Kidney (tissue), 22 donors: ENCODE measurements at places on chromosomes 6 and 20. TPM values are rescaled to one million over a fixed set of nuclear protein-coding genes. Genes with fewer than 3 reads are reported as not detected.

DNA sequence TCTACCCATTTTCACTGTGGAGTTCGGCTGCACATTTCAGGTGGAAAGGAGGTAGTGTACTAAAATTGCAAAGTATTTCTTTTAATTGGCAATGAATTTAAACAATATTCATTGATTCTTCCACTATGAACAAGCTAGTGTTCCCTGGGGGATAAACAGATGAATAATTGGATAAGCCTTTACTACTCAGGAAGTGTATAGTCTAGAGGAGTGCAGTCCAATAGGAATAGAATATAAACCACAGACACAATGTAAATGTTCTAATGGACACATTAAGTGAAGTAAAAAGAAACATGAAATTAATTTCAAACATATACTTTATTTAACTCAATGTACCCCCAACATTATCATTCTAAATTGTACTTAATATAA is 28.7 kb downstream of the SGK1 start:
- DNase-seq = no peak
- no peak overlapping the region for H3K27ac ChIP-seq
- no peaks in the 10 kb centered on the region for H3K27me3 ChIP-seq
- H3K36me3 ChIP-seq = no peaks in the 10 kb centered on the region
- H3K4me3 ChIP-seq = no peak overlapping the region

GRCh38 chr6:119186490-119186889 is 108.0 kb upstream of the FAM184A start:
- no peak overlapping the region for H3K4me3 ChIP-seq
- H3K27ac ChIP-seq = no peak overlapping the region
- H3K27me3 ChIP-seq = no peaks in the 10 kb centered on the region
- no peak for DNase-seq

The GRIK2 gene
- total RNA-seq = 0.82 TPM

The EDN1 gene
- total RNA-seq = 16.6 TPM

DNA sequence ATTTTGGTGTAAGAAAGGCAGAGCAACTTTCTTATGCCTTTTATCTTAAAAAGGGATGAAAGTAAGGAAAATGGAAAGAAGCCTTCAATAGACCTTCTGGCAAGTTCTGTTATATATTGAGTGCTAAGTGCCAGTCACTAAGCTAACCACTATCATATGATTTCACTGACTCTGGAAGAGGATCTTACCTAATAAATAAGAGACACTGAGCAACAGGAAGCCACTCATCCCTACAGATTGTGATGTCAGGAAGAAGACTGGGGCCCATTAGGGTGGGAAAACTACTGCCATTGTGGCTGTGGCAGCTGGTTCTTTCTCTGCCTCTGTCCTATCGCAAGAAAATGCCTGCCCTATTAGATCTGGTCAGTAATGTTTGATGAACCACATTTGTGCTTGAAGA is 89.6 kb downstream of the AIG1 start:
- H3K4me1 ChIP-seq = no peaks in the 10 kb centered on the region
- H3K36me3 ChIP-seq = no peaks in the 10 kb centered on the region
- DNase-seq = no peak
- H3K27me3 ChIP-seq = no peaks in the 10 kb centered on the region

DNA sequence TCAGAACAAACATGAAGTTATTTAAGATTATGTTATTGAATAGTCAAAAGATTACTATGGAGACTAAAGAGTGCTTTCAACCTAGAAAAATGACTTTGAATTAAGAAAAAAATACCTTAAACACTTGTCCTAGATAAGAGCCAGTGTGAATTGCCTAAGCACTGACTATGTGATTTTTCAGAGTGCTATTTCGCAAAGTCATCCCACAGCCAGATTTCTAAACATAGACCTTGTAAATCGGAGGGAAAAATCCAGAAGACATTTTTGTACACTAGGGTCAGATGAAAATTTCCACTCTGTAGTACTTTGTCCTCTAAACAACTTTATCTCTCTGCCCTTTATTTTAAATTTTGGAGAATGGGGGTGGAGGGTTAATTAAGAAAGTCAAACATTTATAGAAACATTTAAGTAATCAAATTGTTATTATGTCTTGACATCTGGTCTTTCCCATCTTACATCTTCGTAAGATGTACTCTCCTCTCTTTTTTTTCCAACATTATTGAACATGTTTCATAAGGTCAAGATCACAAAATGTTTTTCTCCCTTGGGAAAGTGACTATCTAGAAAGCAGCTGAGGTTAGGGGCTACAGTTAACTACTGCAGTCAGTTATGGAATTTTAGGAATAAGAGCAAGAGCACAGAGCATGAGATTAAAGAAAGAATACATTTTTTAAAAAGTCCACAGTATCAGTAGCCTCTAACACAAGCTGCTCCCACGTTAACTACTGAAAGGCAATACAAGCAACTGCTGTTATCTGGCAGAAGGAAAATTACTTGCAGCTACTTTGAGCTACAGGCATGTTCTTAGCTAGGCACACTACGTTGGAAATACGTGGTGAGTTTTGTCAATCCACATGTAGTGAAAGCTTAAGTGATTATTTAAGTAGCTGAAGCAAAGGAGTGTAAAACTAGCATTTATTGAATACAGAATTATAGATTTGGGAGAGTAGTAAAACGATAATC is 648.5 kb downstream of the HTR1B start:
- H3K36me3 ChIP-seq = no peaks in the 10 kb centered on the region
- H3K4me1 ChIP-seq = no peaks in the 10 kb centered on the region
- H3K27ac ChIP-seq = no peak overlapping the region

DNA sequence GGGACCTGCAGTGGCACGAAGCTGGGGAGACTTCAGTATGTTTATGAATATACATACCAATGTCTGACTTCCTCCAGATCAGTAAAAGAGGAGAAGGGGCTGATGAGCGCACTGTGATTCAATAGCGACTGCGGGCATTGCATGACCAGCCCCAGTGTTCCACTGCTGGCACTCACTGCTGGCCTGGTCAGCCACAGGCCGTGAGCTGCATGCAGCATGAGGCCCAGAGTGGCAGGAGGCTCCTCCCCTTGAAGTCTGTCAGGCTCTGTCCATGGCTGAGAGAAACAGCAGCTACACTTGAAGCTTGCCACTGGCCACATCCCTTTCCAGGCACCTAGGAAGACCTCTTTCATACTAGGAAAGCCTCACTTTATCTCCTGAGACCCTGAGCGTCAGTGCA is 265.9 kb upstream of the CDYL start:
- H3K27ac ChIP-seq = no peak overlapping the region
- no peak for DNase-seq
- H3K4me3 ChIP-seq = no peak overlapping the region

The RIMS4 gene
- total RNA-seq = 0.13 TPM

The COL21A1 gene
- total RNA-seq = 3.1 TPM

DNA sequence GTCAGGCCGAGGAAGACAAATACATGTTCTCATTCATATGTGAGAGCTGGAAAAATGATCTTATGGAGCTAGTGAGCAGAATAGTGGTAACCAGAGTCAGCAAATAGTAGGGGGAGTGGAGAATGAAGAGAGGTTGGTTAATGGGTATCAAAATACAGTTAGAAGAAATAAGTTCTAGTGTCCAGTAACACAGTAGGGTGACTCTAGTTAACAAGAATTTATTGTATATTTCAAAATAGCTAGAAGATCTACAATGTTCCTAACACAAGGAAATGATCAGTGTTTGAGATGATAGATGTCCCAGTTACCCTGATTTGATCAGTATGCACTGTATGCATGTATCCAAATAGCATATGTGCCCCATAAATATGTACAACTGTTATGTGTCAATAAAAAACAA is 128.4 kb downstream of the BCKDHB start:
- no peak overlapping the region for H3K4me3 ChIP-seq
- no peaks in the 10 kb centered on the region for H3K4me1 ChIP-seq
- no peaks in the 10 kb centered on the region for H3K27me3 ChIP-seq

DNA sequence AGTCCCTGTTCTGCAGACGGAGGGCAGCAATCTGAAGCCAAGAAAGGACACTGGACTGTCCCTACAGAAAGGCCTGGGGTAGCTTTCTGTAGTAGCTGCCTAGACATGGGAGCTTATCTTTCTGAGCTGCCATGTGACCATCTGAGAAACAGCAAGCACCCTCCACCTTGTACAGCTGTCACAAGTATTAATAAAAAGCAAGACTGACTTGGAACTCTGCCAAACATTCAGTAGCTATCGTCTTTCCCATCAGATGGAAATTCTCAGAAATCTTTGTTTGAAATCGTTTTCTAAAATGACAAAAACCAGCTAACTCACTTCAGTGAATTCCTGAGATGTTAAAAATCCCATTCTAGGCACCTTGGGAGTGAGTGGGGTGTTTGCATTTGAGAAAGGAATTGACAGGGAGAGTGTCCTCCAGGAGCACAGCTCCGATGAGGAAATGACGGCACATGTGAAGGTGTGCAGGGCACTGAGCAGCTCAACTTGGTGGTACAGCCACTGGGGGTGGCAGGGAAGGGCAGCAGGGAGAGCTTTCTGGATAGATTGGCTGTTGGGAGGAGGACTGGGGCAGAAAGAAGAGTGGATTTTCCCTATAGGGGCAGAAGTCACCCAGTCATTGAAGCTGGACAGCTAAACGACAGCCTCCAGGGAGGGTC is 24.5 kb downstream of the ACSS1 start:
- no peak overlapping the region for H3K27ac ChIP-seq
- no peaks in the 10 kb centered on the region for H3K27me3 ChIP-seq
- DNase-seq = no peak
- H3K36me3 ChIP-seq = no peaks in the 10 kb centered on the region

The PRDM1 gene
- 23.0 TPM for total RNA-seq

GRCh38 chr6:12408752-12409151 is 118.6 kb downstream of the EDN1 start:
- no peak overlapping the region for H3K4me3 ChIP-seq
- no peaks in the 10 kb centered on the region for H3K27me3 ChIP-seq
- no peak overlapping the region for H3K27ac ChIP-seq

GRCh38 chr6:15996030-15996429 is 132.9 kb upstream of the MYLIP start:
- H3K27me3 ChIP-seq = no peaks in the 10 kb centered on the region
- H3K27ac ChIP-seq = peak overlapping the region; percentile 67
- H3K4me1 ChIP-seq = no peaks in the 10 kb centered on the region
- no peak overlapping the region for H3K4me3 ChIP-seq
- no peaks in the 10 kb centered on the region for H3K36me3 ChIP-seq
- no peak for DNase-seq

DNA sequence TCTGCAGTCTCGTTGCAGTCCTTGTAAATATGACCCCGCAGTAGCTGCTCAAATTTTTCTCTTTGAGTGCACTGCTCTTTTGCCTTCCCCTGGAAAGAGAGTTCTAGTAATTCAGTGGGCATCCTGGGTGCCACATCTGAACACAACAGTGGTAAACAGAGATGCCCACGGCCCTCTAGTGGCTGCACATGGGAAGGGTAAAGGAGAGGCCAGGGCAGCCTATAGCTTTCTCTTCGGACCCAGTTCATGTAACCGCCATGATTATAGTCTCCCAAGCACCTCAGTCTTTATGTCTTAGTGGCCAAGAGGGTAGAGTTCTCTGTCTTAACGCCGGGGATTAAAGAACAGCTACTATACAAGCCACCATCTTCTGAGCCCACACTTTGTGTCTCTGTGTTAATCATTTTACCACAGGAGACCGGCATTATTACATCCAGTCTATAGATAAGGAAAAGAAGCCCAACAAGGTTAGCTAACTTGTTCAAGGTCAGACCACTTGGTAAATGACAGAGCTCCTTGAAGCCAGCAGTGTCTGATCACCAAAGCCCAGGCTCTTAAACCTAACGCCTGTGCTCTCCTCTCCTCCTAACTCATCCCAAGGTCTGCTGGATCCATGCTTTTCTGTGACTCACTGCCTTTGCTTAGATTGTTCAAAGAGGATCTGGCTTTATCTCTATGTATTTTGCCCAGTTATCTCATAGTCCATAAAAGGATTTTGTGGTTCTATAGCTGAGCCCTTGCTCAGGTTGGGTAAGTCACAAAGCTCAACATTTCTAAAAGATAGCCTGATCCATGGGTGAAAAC is 81.8 kb downstream of the ISM1 start:
- H3K4me1 ChIP-seq = no peaks in the 10 kb centered on the region
- H3K27me3 ChIP-seq = no peaks in the 10 kb centered on the region
- H3K4me3 ChIP-seq = no peak overlapping the region
- no peaks in the 10 kb centered on the region for H3K36me3 ChIP-seq
- no peak for DNase-seq
- no peak overlapping the region for H3K27ac ChIP-seq

The DEFB125 gene
- not detected for total RNA-seq

The C6orf89 gene
- total RNA-seq = 72.4 TPM

DNA sequence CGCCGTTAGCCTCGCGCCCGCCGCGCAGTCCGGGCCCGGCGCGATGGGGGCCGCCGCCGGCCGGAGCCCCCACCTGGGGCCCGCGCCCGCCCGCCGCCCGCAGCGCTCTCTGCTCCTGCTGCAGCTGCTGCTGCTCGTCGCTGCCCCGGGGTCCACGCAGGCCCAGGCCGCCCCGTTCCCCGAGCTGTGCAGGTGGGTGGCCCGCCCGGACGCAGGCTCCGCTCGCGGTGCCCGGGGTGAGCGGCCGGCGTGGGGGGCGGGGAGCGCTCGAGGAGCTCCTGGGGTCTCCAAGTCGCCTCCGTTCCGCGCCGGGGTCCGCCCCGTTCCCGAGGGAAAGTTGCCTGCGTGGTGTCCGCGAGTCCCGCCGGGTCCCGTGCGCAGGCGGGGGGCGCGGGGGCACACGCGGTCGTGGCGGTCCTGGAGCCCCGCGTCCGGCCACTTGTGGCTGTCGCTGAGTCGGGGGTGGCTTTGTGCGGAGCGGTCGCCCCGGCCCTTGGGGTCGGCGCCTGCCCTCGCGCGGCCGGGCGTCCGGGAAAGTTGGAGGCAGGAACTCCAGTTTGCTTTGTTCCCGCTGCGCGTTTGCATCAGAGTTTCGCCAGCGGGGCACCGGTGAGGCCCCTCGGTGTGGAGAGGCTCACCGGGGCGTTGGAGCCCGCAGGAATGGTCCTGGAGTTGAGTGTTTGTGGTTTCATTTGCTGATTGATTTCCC is 476 bp downstream of the IGF2R start:
- no peaks in the 10 kb centered on the region for H3K36me3 ChIP-seq
- H3K4me1 ChIP-seq = peaks cover 32% of the 10 kb centered on the region
- no peaks in the 10 kb centered on the region for H3K27me3 ChIP-seq
- peak overlapping the region; percentile 59 for H3K4me3 ChIP-seq

GRCh38 chr20:2420510-2420909 is 39.8 kb downstream of the TGM6 start:
- no peak overlapping the region for H3K4me3 ChIP-seq
- no peaks in the 10 kb centered on the region for H3K36me3 ChIP-seq
- no peaks in the 10 kb centered on the region for H3K27me3 ChIP-seq

- H3K27me3 ChIP-seq = no peaks in the 10 kb centered on the region
- DNase-seq = no peak
- H3K4me3 ChIP-seq = no peak overlapping the region
- H3K4me1 ChIP-seq = no peaks in the 10 kb centered on the region
- H3K36me3 ChIP-seq = no peaks in the 10 kb centered on the region
- H3K27ac ChIP-seq = no peak overlapping the region
Measured at GRCh38 chr6:41002168-41002567, 36.9 kb downstream of the UNC5CL start.

- H3K4me3 ChIP-seq = no peak overlapping the region
- no peak overlapping the region for H3K27ac ChIP-seq
- no peaks in the 10 kb centered on the region for H3K27me3 ChIP-seq
Measured at GRCh38 chr6:77177470-77177869, 285.8 kb downstream of the HTR1B start.

GRCh38 chr6:169810066-169810989 is 58.9 kb downstream of the ERMARD start:
- no peak overlapping the region for H3K4me3 ChIP-seq
- peaks cover 3% of the 10 kb centered on the region for H3K27me3 ChIP-seq
- peak; percentile 59 for DNase-seq
- no peak overlapping the region for H3K27ac ChIP-seq
- H3K36me3 ChIP-seq = no peaks in the 10 kb centered on the region

- H3K36me3 ChIP-seq = no peaks in the 10 kb centered on the region
- H3K4me1 ChIP-seq = no peaks in the 10 kb centered on the region
- H3K27me3 ChIP-seq = no peaks in the 10 kb centered on the region
- no peak for DNase-seq
- no peak overlapping the region for H3K27ac ChIP-seq
Measured at GRCh38 chr6:24744911-24745310, 26.0 kb upstream of the C6orf62 start.

The RCAN2 gene
- total RNA-seq = 25.7 TPM
